ENCODE measurements at places on chromosomes 4 and X.

DNA sequence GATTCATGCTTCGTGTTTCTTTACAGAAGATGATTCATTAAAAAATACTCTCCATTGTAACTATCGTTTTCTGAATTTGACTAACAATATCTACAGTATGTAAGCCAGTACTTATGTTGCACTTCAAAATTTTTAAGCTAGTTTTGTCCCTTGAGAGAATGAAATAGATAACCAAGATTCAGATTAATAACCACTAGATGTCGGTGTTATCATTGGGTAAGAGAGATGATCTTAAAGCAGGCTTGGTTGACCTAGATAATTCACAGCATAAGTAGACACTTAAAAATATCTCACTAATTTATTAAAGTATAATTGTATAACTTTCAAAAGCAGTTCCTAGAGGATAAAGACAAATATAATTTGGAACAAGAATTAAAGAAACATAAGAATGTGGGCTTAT is 430.9 kb downstream of the C4orf33 start:
- no peak overlapping the region for H3K4me3 ChIP-seq
- no peaks in the 10 kb centered on the region for H3K27me3 ChIP-seq
- H3K27ac ChIP-seq: no peak overlapping the region
- H3K36me3 ChIP-seq: no peaks in the 10 kb centered on the region

- H3K4me1 ChIP-seq: no peaks in the 10 kb centered on the region
- no peaks in the 10 kb centered on the region for H3K27me3 ChIP-seq
- DNase-seq: no peak
Observed at GRCh38 chr4:157423526-157424020, 203.0 kb downstream of the GRIA2 start.

DNA sequence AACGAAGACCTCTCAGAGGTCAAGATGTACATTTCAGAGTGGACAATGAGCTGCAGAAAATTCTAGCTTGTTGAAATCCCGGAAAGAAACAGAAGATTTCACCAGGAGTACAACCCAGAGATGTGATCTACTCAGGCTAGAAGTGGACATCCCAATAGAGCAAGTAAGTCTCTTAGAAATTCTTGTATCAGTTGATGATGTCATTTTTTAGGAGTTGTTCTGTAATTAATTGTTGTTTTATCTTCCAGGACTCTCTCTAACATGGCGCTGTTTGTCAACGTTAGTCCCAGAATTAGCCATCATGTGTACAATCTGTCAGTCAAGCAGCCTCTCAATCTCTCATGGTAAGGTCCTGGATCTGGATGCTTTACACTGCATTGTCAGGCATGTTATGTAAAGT is 174.4 kb downstream of the GRIA3 start:
- no peaks in the 10 kb centered on the region for H3K4me1 ChIP-seq
- H3K27me3 ChIP-seq: no peaks in the 10 kb centered on the region
- no peak for DNase-seq

DNA sequence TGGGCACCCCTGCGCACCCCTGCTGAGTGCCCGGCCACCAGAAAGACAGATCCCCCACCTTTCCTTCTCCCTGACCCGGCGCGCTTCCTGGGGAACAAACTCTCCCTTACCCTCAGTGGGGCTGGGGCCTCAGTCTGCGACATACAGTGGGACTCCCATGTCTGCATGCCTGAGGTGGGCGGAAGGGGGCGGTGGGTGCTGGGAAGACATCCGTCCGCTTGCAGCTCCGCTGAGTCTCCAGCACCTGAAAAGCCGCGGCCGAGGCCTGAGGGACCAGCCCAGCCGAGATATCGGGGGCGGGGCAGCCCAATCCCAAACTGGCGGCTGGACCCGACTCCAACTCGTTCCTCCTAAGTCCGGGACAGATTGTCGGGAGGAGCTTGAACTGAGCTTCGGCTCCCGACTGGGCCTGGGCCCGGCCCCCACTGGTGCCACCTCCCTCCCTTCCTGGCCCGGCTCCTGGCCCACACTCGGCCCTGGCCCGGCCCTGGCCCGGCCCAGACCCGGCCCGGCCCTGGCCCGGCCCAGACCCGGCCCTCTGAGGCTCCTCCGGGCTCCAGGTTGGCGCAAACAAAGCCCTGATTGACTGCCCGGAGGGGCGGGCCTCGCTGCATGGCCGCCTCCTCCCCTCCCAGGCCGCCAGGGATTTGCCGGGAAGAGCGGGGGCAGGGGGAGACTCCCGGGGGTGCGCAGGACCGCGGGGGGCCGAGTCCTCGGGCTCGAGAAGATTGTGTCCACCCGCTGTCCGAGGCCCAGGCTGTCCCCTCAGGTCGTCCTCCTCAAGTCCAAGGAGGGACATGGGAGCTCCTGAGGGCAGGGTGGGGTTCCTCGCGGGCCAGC is 877 bp upstream of the SLC16A2 start:
- peak overlapping the region; percentile 78 for H3K4me3 ChIP-seq
- H3K36me3 ChIP-seq: no peaks in the 10 kb centered on the region
- H3K4me1 ChIP-seq: peaks cover 15% of the 10 kb centered on the region
- peaks cover 9% of the 10 kb centered on the region for H3K27me3 ChIP-seq

GRCh38 chrX:3461397-3462165 is 115.1 kb upstream of the MXRA5 start:
- DNase-seq: no peak
- peaks cover 6% of the 10 kb centered on the region for H3K27me3 ChIP-seq
- H3K27ac ChIP-seq: no peak overlapping the region
- H3K36me3 ChIP-seq: no peaks in the 10 kb centered on the region
- no peak overlapping the region for H3K4me3 ChIP-seq

- DNase-seq: no peak
- H3K27ac ChIP-seq: no peak overlapping the region
- H3K36me3 ChIP-seq: no peaks in the 10 kb centered on the region
- H3K4me1 ChIP-seq: no peaks in the 10 kb centered on the region
Observed at GRCh38 chr4:85762529-85762871, 287.6 kb downstream of the ARHGAP24 start.

DNA sequence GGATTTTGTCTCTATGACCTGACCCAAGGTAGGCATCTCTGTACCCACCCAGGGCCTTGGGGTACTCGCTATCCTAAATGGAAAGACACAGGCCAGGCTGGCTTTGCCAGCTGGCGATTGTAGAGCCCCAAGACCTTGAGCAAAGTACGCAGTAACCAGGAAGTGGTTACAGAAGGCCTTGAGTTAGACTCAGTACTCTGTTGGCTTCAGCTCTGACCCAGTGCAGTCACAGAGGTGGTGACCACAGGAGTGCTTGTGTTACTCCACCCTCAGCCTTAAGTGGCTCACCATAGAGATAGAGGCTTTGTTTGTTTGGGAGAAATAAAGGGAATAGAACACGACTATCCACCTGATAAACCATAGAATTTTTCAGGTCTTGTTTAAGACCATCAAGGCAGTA is 880.5 kb upstream of the POU3F4 start:
- H3K4me1 ChIP-seq: no peaks in the 10 kb centered on the region
- H3K36me3 ChIP-seq: no peaks in the 10 kb centered on the region
- H3K27ac ChIP-seq: no peak overlapping the region
- no peak for DNase-seq
- no peaks in the 10 kb centered on the region for H3K27me3 ChIP-seq
- H3K4me3 ChIP-seq: no peak overlapping the region

DNA sequence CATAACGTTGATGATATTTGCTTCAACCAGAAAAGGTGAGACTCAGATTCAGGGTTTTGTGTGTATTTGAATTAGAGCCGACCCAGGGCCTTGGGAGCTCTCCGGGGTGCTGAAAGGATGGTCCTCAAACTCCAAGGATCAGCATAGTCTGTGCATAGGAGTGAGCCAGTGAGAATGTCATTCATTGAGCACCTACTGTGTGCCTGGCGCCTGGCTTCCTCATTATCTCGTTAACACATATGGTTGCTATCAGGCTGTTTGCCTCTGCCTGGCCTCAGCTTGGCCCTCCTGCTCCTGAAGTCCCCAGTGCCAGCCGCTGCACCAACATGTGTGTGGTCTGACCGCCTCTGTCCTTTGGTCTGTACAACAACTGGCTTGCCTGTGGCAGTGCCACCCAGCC is 25.1 kb upstream of the JAKMIP1 start:
- no peaks in the 10 kb centered on the region for H3K4me1 ChIP-seq
- DNase-seq: no peak
- H3K36me3 ChIP-seq: no peaks in the 10 kb centered on the region
- peaks cover 44% of the 10 kb centered on the region for H3K27me3 ChIP-seq

DNA sequence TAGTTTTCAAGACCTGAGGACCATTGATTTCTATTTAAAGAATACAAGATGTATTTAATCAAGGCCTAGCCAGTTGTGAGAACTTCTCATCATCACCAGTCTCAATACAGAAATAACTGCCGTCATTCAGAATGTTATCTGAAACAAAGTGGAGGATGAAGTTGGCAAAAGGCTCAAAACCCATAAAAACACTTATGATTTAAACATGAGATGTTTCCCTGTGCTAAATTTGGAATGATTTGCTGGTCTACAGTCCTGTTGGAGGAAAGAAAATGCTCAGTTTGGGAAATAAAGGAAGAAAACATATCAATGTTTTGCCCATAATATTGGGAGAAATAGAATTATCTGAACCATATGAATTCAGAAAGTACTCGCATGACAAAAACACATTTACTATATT is 192.2 kb downstream of the ADGRA3 start:
- H3K4me1 ChIP-seq: no peaks in the 10 kb centered on the region
- no peaks in the 10 kb centered on the region for H3K27me3 ChIP-seq
- H3K27ac ChIP-seq: no peak overlapping the region

- peaks cover 4% of the 10 kb centered on the region for H3K36me3 ChIP-seq
- no peak for DNase-seq
- H3K4me1 ChIP-seq: peaks cover 8% of the 10 kb centered on the region
- H3K4me3 ChIP-seq: no peak overlapping the region
- H3K27ac ChIP-seq: no peak overlapping the region
Observed at GRCh38 chr4:159197885-159198269, 95.0 kb downstream of the RAPGEF2 start.

GRCh38 chr4:94256144-94256783 is 48.6 kb downstream of the SMARCAD1 start:
- H3K4me1 ChIP-seq: no peaks in the 10 kb centered on the region
- no peak for DNase-seq
- H3K36me3 ChIP-seq: peaks cover 22% of the 10 kb centered on the region
- H3K27ac ChIP-seq: no peak overlapping the region
- H3K4me3 ChIP-seq: no peak overlapping the region

GRCh38 chr4:24382381-24382780 is 202.0 kb downstream of the DHX15 start:
- no peaks in the 10 kb centered on the region for H3K36me3 ChIP-seq
- DNase-seq: no peak
- no peaks in the 10 kb centered on the region for H3K4me1 ChIP-seq
- no peak overlapping the region for H3K27ac ChIP-seq

- H3K27ac ChIP-seq: no peak overlapping the region
- no peaks in the 10 kb centered on the region for H3K27me3 ChIP-seq
- peaks cover 4% of the 10 kb centered on the region for H3K4me1 ChIP-seq
- H3K4me3 ChIP-seq: no peak overlapping the region
- H3K36me3 ChIP-seq: peaks cover 11% of the 10 kb centered on the region
Observed at GRCh38 chr4:55871299-55871800, 17.9 kb downstream of the EXOC1 start.

- no peak overlapping the region for H3K27ac ChIP-seq
- no peaks in the 10 kb centered on the region for H3K4me1 ChIP-seq
- DNase-seq: no peak
Observed at GRCh38 chr4:85153221-85153620, 186.7 kb upstream of the WDFY3 start.

DNA sequence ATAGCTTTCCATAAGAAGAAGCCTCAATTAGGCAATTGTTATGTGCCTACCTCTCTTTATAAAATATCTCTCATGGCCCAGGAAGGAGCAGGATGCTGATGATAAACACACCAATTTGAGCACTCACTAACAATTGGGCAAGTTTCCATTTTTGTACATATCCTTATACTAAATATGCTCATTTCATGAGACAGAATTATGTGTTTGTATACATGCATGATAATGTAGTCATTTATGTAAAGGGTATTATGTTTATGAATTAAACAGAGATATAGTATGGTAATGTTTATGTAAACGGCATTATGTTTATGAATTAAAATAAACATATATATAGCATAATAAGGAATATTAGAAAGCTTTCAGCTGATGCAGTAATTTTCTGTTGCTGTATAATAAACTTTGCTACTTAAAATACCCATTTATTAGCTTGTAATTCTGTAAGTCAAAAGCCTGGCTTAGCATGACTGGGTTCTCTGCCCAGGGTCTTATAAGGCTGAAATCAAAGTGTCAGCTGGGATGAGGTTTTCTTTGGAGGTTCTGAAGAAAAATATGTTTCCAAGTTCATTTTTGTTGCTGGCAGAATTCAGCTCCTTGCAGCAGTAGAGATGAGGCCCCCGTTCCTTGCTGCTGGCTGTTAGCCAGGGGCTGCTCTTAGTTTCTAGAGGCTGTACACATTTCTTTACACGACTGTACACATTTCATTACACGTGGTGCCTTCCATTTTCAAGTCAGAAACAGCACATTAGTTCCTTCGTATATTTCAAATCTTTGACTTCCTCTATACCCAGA is 89.0 kb downstream of the GLRA2 start:
- H3K4me3 ChIP-seq: no peak overlapping the region
- H3K27me3 ChIP-seq: no peaks in the 10 kb centered on the region
- no peaks in the 10 kb centered on the region for H3K4me1 ChIP-seq
- DNase-seq: no peak

DNA sequence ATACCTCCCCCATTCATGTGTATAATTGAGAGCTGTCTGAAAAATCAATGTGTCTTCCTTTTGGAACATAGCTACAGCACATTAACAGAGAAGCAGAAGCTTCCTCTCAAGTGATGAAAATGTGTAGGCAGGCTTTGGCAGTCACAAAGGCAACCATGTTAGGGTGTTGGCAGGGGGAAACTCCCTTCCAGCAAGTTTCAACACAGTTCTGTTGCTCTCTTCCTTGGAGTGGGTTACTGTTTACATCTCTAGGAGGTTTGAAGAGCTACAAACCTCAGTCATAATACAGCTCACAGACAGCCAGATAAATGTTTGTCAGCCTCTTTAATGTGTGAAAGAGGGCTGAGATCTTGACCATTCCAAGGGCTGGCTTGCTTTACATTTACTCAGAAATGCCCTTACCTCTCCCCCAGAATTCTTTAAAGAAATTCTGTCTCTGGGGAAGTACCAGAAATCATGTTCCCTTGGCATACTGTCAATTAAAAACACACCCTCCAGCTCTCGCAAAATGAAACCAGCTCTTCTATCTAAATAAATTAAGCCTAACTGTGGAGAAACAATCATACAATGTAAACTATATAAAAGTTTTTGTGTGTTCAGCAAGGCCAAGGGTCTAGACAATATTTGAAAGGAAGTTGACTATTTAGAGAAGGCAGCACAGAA is 18.9 kb downstream of the ZBTB33 start:
- DNase-seq: no peak
- H3K36me3 ChIP-seq: no peaks in the 10 kb centered on the region
- H3K4me1 ChIP-seq: peaks cover 9% of the 10 kb centered on the region
- H3K4me3 ChIP-seq: no peak overlapping the region

GRCh38 chrX:132046533-132046932 is 23.4 kb downstream of the STK26 start:
- no peak for DNase-seq
- H3K4me1 ChIP-seq: peaks cover 19% of the 10 kb centered on the region

DNA sequence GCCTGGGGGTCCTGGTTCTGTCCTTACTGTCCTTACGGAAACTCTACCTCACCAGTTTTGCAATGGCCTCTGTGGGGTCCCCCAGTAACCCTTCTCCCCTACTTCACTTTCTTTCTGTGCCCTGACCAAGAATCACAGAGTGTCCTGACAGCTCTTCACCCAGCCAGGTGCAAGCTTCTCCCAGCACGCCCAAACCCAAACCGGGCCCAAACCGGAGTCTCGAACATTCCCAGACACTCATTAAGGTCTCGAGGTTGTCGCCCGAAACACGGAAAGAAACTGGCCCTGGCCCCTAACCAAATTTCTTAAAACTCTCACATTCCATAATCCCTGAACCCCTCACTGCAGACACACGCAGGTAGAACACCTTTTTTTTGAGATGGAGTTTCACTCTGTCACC is 19.1 kb downstream of the TRIML1 start:
- H3K4me3 ChIP-seq: no peak overlapping the region
- H3K27me3 ChIP-seq: no peaks in the 10 kb centered on the region
- H3K4me1 ChIP-seq: no peaks in the 10 kb centered on the region
- no peak overlapping the region for H3K27ac ChIP-seq
